ENCODE measurements at places on chromosomes 7 and 10.

DNA sequence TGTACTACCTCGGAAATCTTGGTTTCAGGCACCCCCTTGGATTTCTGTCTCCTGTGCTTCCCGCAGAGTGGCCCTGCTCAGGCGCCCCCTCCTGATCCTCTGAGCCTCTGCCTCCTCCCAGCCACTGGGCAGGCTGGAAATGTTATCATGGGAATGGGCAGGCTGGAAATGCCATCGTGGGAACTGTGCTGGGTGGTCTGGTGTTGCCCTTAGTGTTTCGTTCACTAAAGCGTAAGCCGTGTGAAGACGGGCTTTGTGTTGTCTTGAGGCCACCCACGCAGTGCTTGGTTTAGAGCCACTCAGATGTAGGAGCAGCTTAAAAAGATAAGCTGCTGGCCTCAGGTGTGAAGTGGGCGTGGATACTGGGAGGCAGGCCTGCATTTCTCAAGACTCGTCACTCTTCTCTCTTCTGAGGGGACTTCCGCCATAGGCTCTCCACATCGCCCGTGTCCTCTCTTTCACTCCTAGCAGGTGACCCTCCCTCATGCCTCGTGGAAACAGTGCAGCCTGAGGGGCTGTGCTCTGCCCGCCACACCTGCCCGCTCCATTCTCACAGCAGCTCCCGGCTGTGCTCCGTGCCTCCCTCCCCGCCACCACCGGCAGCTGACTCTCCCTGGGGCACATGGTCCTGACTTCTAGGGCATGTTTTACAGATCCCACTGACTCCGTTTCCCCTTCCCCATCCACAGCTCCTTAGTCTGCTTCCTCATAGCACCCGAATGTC lies 28.5 kb downstream of the PPP2R2D start:
- DNase-seq: no peak

DNA sequence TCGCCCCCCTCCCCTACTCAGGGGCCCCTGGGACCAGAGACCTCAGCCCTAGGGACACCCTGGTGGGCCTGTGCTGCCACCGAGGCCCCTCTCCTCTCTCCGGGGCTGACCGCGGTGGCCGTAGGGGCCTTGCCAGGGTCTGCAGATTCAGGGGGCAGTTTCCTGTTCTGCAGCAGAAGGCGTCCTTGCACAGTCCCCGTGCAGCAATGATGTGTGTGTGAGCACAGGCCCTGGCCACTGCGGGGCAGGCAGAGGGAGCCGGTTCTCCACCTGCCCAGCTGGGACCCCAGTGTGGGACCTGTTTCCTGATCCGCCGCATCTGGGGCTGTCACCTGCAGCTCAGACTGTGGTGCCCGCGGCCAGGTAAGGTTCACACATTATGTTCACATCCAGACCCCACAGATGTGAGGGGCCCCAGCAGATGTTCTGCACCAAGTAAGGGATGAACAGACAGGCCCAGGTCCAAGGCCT lies 60.7 kb upstream of the DNAJB6 start:
- no peak for DNase-seq

DNA sequence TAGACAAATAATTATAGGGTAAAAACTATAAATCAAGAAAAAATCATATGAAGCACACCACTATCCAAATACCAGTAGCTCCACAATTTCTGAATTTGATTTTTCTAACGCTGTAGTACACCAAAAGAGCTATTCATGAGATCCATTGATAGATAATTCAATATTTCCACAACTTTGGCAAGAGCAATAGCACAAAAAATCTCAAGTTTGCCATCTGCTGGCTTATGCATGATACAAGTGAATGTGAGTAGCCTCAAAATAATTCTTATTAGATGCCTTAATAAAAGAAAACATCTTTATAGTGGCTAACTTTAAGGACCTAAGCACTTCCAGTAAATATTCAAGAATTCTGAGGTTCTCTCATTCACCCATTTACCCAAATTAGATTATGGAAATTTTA lies 2.2 kb upstream of the TMEM196 start:
- DNase-seq: no peak

GRCh38 chr10:35463878-35464277 lies 127.6 kb downstream of the CCNY start:
- no peak for DNase-seq

Measured in LNCaP clone FGC (cell line).